ENCODE measurements at places on chromosomes 4 and X. TPM values are rescaled to one million over a fixed set of nuclear protein-coding genes. Genes with fewer than 3 reads are reported as not detected.
A peak's percentile ranks its signal among the peaks of the same experiment; 100 is the strongest.

GRCh38 chr4:86011117-86011516 lies 348.7 kb downstream of the MAPK10 start:
- no peak for DNase-seq

GRCh38 chrX:71910986-71911730 lies 513 bp downstream of the NHSL2 start:
- no peak for DNase-seq

- DNase-seq, result no peak
Observed at GRCh38 chr4:145216535-145216934, 36.1 kb upstream of the OTUD4 start.

DNA sequence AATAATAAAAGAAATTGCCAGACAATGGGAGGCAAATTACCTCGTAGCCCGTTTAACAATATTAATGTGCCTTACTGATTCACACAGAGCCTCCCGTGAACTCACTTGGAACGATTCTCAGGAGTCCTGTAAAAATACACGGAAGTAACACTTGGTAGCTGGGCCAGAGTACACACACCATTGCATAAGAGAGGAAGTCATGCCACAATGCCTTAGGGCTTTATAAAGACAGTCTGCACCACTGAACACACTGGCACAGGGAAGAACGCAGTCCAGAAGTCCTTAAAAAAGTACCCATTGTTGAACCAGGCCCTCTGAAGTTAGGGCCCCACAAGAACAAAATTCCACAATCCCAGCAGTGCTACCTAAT lies 15.1 kb downstream of the SLC2A9 start:
- DNase-seq, result no peak

GRCh38 chr4:52241916-52242315 lies 190.8 kb downstream of the SPATA18 start:
- DNase-seq, result no peak

DNA sequence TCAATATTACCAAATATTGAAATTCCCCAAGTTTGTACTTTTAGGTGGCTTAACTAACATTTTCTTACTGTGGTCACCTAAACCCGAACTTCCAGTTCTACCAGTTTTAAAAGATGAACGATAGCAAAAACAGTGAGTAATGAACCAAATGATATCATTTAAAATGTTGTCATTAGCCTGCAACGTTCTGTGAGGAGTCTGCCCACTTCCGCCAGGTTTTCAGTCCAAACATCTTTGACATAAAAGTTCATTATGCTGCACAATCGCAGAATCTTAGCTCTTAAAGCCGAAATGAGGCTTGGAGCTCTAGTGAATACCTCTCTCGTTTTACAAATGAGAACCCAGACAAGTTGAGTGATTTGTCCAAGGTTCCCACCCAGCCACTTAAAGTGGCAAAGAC lies 762 bp downstream of the PIGA start:
- no peak for DNase-seq

DNA sequence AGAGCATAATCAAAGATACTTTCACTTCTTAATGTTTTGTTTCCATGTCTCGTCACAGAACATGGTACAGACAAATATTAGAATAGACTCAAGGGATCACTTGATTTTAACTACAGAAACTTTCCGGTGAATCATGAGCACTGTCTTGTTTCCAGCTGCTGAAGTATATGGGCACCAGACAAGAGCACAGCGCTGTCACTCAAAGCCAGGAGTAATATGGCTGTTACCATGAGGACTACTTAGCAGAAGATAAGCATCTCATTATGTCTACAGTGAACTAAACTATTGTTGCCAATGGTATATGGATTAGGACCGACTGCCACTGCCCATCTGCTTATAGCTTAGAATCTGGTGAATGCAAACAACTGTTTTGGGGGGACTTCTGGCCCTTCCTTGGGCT lies 34.3 kb downstream of the MECP2 start:
- no peak for DNase-seq

DNA sequence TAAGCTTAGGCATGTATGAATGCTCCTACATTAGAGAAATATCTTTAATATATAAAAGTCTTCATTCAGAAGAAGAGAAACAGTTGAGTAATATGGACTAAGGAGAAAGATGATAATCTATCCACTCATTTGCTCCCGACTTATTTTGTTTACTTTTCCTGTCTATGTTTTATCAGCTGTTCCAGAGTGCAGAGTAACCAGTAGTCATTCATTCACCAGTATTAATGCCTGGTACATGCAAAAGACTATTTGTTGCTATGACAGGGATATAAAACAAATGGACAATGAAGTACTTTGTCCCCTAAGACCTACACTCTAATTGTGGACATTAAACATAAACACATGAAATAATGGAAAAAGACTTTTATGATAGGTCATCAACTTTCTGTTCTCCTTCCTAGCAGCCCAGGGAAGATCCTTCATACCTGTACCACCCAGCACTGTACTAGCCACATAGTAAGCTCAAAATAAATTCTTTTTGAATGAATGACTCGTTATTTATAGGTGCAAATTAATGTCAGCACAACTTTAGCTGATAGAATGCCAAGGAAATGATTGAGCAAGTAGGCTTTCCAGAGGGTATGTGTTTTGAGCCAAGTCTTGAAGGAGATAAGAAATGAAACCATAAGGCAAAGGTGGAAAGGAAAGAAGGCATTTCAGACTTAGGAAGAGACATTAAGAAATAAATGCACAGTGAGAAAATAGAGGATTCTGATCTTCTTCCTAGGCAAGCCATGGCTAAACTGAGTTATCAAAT lies 45.0 kb upstream of the IL13RA1 start:
- DNase-seq, result no peak

DNA sequence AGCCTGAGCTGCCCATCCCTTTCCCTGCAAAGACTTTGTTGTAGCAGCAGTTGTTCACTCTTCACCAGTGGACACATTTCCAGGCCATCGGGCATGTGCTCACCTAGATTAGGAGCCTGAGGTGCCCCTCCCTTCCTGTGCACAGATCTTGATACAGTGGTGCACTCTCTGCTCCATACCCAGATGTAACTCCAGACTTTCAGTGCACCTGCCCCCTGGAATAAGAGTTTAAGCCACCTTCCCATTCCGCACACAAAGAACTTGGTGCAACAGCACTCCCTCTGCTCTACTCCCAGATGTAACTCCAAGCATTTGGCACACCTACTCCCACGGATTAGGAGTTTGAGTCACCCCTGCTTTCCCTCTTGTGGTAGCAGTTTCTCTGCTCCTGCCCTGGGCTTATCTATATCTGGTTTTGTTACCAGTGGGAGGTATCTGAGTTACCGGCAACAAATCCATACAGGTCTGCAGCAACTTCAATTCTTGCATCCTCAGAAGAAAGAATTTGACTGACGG lies 36.0 kb upstream of the PLK4 start:
- no peak for DNase-seq

DNA sequence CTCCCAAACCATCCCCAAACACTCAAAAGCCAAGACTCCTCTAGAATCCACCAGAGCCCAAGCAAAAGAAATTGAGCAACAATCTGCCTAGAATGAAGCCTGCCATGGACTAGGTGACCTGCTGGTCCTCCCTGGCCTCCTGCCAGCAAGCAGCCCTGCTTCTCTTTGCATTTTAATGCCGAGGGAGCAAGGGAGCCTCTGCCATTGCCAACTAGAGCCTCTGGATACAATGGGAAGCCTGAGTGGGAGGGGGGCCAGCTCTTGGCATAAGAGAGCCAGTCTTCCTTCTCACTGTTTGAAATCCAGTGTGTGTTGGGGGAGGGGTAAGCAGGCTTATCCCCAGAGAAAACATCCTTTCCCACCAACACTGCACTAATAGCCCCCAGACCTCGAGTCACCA lies 1.5 kb upstream of the GDPD2 start:
- DNase-seq, result no peak

GRCh38 chr4:63492515-63492914 lies 916.7 kb downstream of the TECRL start:
- DNase-seq, result no peak

- no peak for DNase-seq
Observed at GRCh38 chr4:154946113-154946512, 165.0 kb downstream of the RBM46 start.

- no peak for DNase-seq
Observed at GRCh38 chr4:154490583-154491340, 837 bp downstream of the DCHS2 start.

DNA sequence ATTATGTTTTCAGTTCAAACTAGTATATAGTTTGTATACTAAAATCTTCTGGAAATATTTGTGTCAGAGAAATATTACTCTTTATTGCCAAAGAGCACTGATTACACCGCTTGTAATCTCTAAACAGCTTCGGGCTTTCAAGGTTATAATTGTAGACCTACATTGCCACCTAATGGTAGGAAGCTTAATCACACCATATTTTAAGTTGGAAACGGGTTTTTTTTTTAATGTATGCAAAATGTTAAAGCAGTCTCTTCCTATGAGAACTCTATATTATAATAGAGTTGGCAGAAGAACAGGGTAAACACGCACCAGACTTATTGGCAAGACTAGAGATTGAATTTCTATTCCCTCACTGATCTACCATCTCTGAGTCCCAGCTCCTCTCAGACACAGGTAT lies 19.5 kb upstream of the NFXL1 start:
- no peak for DNase-seq

DNA sequence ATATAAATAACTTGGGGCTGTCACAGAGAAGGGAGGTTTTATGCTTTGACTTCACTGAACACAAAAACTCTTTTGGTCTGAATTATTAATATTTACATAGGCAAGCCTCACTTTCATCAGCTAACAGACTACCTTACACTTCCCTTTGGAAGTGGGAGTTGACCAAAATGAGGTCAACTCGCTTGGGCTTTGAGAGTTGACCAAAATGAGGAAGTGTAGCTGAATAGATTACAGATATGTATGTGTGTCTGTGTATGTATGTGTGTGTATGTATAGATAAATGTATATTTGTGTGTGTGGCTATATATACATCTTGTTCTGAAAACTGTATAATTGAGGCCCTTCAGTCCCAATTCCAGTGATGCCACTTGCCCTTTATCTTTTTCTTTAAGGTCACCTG lies 113.3 kb upstream of the IL13RA1 start:
- no peak for DNase-seq

- no peak for DNase-seq
Observed at GRCh38 chr4:155604718-155605626, 61.7 kb upstream of the GUCY1A1 start.

GRCh38 chr4:171667906-171668305 lies 145.3 kb upstream of the GALNTL6 start:
- DNase-seq, result no peak

DNA sequence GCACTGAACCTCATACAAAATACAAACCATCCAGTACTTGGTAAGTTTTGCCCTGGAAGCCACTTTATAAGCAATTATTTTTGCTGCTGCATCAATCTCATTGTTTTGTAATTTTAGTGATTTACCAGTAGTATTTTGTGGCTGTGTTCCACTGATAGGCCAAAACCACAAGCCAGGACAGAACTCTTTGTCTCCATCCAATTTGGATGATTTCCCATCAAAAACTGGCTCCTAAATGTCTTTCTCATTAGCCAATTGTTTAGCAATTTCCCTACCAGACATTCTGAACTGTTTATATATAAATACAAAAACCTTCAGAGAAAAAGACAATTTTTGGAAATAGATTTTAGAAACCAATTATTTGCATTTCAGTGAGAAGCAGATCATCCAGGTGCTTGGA lies 4.4 kb downstream of the GSPT2 start:
- no peak for DNase-seq

DNA sequence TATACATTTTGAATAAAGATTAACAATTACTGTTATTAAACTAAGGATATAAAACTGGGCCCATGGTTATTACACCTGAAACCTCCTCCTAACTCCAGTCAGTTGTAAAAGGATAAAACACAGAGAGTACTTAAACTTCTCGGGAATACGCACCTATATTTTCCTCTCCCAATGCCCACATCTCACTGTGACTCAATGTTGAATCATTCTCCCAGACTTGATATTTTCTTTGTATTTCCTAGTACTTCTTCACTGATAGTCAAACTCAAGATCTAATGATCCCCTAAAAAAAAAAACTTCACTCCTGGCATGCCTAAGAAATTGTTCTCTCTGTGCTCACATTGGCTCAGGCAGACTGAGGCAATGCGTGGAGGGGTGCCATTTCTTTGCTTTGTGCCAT lies 212.5 kb upstream of the DKK2 start:
- no peak for DNase-seq

- peak; percentile 28 for DNase-seq
Observed at GRCh38 chrX:103687696-103688201, 1.2 kb upstream of the MORF4L2 start.

DNA sequence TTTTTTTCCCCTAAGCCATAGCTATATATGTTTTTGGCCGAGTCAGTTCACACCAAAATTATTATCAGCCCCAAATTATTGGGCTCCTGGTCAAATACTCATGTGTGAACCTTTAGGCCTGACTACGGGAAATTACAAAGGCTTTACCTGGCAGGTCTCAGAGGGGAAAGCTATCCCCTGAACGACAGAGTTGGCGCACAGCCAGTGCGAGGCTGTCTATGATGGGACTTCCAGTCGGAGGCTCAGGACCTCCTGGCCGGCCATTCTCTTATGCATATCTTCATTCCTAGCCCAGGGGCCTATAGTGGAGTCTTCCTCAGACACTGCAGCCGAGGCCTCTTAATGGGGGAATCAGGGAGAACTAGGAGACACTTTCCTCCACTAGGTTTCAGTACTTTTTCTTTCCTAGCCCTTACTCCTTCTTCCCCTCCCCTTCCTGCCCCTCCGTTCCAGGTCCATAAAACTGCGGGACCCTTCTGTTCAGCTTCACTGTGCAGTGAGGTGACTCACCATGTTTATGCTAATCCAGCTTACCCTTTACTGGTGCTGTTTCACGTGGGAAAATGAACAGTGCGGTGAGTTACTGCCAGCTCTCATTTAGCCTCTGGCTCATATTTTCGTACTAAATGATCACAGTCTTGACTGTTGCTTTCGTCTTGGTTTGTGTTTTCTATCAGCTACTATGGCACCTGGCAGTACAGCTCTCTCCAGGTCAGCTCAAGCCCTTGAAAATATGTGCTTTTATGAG lies 533.9 kb downstream of the FSTL5 start:
- DNase-seq, result no peak

DNA sequence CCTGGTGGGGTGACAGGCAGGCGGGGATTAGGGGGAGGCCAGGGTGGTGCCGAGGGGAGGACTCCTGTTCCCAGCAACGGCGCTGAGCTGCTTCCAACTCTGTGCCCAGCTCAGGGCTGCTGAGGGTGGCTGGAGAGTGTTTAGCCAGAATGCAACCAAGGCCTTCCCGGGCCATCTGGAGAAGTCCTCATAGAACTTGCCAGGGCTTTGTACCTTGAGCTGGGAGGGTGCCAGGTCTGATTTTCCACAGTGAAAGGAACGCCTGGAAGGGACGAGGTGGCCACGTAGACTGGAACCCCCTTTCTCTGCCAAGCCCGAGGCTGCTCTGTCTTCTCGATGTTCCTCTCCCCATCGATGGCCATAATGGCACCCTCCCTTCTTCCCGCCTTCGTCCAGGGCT lies 57.0 kb upstream of the GPR78 start:
- no peak for DNase-seq

GRCh38 chr4:170026253-170027021 lies at the start of gene MFAP3L:
MFAP3L (minus strand) TSS chr4:170026395; CDS start chr4:170005877, 20,518 bp downstream.
- DNase-seq, result peak; percentile 46

DKK2 gene
- total RNA-seq, result 0.28 TPM

DACH2 gene
- not detected for total RNA-seq

RIPPLY1 gene
- total RNA-seq, result 0.82 TPM

MAP3K15 gene
- total RNA-seq, result 0.24 TPM

NXF3 gene
- total RNA-seq, result 1.8 TPM

YIPF7 gene
- not detected for total RNA-seq

RP2 gene
- total RNA-seq, result 12.2 TPM

COL25A1 gene
- 16.3 TPM for total RNA-seq

ENPP6 gene
- total RNA-seq, result not detected

GLRA3 gene
- not detected for total RNA-seq

MCF2 gene
- not detected for total RNA-seq

GDPD2 gene
- not detected for total RNA-seq

HMX1 gene
- total RNA-seq, result not detected

UGT2B17 gene
- not detected for total RNA-seq

FAM9C gene
- total RNA-seq, result not detected
